ENCODE measurements at places on chromosomes 4 and X.
A peak's percentile ranks its signal among the peaks of the same experiment; 100 is the strongest.

DNA sequence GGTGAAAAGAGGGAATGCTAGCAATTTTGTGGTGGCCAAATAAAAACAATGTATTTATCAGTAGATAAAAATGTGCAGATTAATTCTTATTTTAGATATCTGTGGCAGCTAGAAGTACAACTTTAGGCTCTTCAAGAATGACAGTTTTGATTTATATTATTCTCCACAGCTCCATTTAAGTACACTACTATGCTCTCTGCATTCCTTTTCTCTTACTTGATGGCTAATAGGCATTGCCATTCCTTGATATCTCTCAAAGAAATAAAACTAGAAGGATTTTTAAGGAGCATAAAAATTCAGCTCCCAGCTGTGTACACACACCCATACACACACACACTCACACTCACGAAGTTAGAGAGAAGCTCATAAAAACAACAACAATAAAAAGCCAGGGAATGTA is 59.4 kb upstream of the H2AZ1 start:
- H3K27ac ChIP-seq, result no peak overlapping the region
- H3K4me3 ChIP-seq, result no peak overlapping the region
- H3K4me1 ChIP-seq, result no peaks in the 10 kb centered on the region
- no peaks in the 10 kb centered on the region for H3K36me3 ChIP-seq

DNA sequence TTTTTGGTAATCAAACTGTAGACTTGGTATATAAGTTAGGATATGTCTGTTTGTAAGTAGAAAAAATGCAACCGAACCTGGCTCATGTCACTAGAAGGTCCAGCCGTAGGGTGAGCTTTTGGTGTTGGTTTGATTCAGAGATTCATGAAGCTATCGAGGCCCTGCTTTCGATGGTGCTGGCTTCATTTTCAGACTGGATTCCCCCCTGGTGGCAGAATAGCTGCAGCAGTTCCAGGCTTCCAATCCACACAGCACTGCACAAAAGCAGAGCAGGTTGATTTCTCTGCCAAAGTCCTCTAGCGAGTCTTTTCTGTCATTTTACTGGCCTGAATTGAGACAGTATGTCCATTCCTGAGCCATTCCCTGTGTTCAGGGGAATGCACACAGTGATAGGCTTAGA is 33.1 kb downstream of the PDK3 start:
- peak; percentile 74 for DNase-seq
- H3K4me3 ChIP-seq, result peak overlapping the region; percentile 28
- peaks cover 20% of the 10 kb centered on the region for H3K4me1 ChIP-seq
- H3K27me3 ChIP-seq, result no peaks in the 10 kb centered on the region

DNA sequence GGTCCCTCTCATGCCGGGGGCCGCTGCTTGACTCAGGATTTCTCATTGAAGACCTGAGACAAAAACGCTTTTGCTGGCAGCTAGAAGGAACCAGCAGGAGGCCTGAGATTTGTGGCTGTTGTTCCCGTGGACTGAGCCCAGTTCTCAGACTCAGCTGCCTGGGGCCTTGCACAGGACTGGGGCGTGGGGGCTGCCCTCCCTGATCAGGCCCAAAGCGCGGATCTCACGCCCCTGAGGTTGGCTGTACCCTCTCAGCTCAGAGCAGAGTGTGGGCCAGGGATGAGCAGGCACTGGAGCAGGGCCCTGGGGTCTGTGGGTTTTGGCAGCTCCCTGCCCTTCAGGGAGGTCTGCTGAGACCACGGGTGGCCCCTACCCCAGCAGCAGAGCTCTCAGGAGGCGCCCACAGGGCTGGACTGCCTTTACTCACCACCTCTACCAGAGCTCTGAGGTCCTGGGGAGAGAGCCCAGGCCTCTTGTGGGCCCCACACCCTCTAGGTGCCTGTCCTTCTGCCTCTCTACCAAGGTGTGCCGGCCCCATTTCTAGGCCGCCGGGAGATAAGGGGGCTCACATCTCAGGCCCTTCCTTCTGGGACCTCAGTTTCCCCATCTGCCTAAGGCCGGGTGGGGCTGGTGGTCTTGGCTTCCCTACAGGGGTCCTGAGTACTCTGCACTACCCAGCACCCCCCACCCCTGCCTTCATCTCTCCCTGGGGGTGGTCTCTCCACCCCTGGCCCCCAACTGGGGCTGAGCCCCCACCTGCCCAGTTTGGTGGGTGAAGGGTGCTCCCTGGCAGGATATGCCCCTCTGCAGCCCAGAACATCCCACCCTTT is 5.6 kb downstream of the MSANTD1 start:
- H3K27ac ChIP-seq, result no peak overlapping the region
- H3K27me3 ChIP-seq, result no peaks in the 10 kb centered on the region
- H3K36me3 ChIP-seq, result no peaks in the 10 kb centered on the region
- peaks cover 2% of the 10 kb centered on the region for H3K4me1 ChIP-seq
- no peak for DNase-seq
- H3K4me3 ChIP-seq, result no peak overlapping the region

DNA sequence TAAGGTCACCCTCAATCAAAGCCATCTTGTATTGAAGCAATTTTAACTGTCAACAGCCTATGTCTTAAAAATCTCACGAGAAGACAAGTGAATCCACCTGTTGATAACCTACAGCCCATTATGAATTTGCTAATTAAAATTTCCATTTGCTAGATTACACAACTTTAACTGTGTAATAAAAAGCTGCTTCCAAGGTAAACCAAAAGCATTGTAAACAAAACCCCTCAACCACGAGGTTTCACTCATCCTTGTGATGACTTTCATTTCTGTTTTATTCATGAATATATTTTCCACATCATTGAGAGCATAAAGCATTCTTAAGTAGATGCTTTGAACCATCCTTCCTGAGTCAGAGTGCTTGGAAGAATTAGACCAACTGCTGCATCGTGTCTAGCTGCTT is 217.5 kb upstream of the GYPA start:
- no peak overlapping the region for H3K27ac ChIP-seq
- H3K36me3 ChIP-seq, result no peaks in the 10 kb centered on the region
- H3K4me1 ChIP-seq, result no peaks in the 10 kb centered on the region

DNA sequence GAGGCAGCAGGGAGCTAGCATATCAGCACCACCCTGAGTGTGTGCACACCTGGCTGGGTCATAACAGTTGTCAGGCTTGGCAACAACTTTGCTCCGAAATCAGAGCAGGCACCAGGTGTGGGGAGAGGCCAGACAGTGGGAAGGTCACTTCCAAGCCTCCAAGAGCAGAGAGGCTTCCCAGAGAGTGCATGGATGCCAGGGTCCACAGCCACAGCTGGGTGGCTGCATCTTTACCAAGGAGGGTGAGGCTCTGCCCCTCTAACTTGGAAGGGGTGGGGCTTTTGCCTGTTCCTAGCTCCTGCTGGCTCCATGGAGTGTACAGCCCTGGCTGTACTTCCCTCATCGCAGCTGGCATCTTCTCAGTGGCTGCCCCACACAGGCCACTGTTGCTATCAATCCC is 322.4 kb downstream of the CCSER1 start:
- no peak overlapping the region for H3K27ac ChIP-seq
- H3K27me3 ChIP-seq, result no peaks in the 10 kb centered on the region
- DNase-seq, result no peak
- H3K4me1 ChIP-seq, result no peaks in the 10 kb centered on the region

DNA sequence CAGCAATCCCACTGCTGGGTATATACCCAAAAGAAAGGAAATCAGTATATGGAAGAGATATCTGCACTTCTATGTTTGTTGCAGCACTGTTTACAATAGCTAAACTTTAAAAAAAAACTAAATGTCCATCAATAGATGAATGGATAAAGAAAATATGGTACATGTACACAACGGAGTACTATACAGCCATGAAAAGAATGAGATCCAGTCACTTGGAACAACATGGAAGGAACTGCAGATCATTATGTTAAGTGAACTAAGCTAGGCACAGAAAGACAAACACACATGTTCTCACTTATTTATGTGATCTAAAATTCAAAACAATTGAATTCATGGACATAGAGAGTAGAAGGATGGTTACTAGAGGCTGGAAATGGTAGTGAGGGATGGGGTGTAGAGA is 400.7 kb downstream of the ZNF674 start:
- no peaks in the 10 kb centered on the region for H3K36me3 ChIP-seq
- H3K4me3 ChIP-seq, result no peak overlapping the region
- no peaks in the 10 kb centered on the region for H3K27me3 ChIP-seq

DNA sequence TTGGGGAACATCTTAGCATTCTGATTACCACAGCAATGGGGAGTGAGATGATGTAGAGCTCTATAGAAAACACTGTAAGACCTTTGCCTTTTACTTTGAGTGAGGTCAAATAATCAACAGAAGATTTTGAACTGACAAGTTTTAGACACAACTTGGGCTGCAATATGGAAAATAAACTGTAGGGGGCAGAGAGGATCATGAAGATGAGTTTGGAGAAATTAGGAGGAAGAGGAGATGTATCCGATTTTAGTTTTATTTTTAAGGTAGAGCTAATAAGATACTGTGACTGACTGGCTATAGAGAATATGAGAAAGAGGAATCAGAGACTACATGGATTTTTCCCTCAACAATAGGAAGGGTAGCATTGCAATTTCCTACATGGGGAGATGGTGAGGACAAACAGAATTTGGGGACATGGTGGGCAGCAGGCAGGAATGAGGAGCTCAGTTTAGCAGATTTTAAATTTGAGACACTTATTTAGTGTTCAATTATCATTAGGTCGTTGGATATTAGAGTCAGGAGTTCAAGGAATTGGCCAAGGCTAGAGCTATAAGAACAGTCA is 563.1 kb downstream of the INPP4B start:
- DNase-seq, result peak; percentile 84
- H3K27ac ChIP-seq, result no peak overlapping the region
- H3K4me1 ChIP-seq, result peaks cover 10% of the 10 kb centered on the region
- H3K36me3 ChIP-seq, result no peaks in the 10 kb centered on the region
- H3K27me3 ChIP-seq, result no peaks in the 10 kb centered on the region
- H3K4me3 ChIP-seq, result no peak overlapping the region

- no peaks in the 10 kb centered on the region for H3K4me1 ChIP-seq
- no peak for DNase-seq
- no peak overlapping the region for H3K4me3 ChIP-seq
Observed at GRCh38 chrX:18271725-18272124, 51.0 kb upstream of the BEND2 start.

GRCh38 chrX:13428053-13428786 is 108.4 kb upstream of the ATXN3L start:
- no peak for DNase-seq
- H3K27me3 ChIP-seq, result no peaks in the 10 kb centered on the region
- H3K36me3 ChIP-seq, result no peaks in the 10 kb centered on the region
- H3K4me3 ChIP-seq, result no peak overlapping the region
- H3K27ac ChIP-seq, result no peak overlapping the region

Data from activated CD4-positive, alpha-beta T cell treated with anti-CD3 and anti-CD28 coated beads, Interleukin-2, amount 10 ng/mL, durations not matched to agents 24 days and 14 days (primary cell).